WTC11 (cell line): ENCODE measurements at places on chromosomes 7 and 10. TPM values are rescaled to one million over a fixed set of nuclear protein-coding genes. Genes with fewer than 3 reads are reported as not detected.

DNA sequence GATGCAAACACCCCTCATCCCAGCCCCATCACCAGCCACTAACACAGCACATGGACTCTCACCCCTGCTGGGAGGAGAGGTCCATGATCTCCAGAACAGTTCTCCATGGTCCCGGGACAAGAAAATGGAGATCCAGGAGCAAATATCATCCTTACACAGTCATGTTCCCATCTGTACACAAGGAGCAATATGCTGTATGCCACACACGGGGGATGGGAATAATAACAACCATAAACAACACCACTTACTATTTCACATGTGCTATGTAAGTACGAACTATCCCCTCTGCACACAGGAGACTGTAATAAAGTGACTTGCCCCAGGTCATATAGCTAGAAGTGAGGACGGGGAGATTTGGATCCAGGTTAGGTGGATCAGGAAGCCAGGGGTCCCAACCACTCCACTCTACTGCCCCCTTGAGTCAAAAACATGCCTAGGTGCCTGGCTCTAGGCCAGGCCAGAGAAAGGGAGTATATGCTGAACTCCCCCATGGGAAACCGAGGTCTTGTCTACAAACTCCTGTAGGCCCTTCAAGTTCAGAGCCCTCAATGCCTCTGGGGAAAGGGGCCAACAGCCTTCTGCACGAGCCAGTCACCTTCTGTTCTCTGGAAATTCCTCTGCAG, 34.1 kb downstream of the LRRC20 start:
- peak; percentile 64 for DNase-seq

DNA sequence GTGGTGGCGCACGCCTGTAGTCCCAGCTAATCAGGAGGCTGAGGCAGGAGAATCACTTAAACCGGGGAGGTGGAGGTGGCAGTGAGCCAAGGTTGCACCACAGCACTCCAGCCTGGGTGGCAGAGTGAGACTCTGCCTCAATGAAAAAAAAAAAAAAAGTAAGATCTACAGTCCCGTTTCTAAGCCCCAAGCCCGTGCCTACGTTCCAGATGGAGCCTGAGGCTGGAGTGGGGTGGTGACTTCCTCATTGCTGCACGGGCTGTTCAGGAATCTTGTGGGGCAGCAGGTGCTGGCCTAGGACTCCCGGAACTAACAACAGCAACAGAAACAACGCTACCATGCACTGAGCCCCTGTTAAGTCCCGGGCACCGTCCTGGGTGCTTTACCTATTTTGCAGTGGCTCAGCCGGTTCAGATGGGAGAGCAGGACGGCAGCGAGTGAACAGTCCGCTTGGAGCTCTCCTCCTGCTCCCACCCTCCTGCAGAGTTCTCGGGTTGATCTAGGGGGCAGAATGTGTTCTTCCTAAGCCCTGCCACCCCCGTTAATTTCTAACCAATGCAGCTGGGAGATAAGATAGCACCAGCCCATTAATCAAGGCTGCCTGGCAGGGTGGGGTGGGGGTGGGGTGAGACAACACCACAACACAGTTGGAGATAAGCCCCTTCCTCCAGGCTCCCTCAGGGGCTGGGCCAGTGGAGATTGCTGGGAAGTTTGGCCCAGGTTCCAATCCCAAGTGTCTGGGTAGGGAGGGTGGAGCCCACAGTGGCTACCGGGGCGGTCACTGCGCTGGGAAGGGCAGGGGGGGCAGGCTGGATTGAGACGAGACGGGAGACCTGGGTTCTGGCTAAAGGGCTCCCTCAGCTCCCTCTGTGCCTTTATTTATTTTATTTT, 17.0 kb upstream of the SFRP5 start:
- DNase-seq: no peak

- no peak for DNase-seq
These were observed 1.5 kb upstream of the C1GALT1 start for GRCh38 chr7:7180725-7181449.

AKR1C8 gene
- total RNA-seq: not detected in 3 replicates
